ENCODE measurements at places on chromosomes 1 and 21.
A peak's percentile ranks its signal among the peaks of the same experiment; 100 is the strongest.

DNA sequence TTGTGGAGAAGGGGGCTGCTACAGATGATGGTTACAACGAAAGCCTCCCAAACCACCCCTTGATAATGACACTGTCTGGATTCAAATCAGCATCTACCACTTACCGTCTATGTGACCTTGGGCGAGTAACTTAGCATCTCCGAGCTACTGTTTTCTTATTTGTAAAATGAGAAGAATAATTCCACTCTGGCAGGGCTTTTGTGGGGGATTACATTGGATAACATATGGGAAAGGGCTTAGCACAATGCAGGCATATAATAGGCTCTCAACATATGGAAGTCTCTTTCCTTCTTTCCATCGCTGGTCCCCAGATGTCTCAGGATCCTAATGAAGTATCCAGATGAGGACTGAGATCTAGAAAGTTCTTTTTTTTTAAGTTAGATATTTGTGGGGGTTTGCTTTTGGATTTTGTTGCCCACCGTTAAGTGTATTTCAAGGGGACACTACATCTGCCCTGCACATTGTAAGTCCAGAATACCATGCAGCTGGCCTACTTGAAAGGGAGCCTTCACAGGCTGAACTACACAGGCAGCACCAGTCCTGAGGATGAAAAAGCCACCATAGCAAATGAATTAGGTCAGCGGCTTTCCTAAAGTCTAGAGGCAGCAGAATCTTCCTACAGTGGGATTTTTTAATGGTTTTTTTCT is 172.2 kb upstream of the IRF2BP2 start:
- DNase-seq: peak; percentile 45

DNA sequence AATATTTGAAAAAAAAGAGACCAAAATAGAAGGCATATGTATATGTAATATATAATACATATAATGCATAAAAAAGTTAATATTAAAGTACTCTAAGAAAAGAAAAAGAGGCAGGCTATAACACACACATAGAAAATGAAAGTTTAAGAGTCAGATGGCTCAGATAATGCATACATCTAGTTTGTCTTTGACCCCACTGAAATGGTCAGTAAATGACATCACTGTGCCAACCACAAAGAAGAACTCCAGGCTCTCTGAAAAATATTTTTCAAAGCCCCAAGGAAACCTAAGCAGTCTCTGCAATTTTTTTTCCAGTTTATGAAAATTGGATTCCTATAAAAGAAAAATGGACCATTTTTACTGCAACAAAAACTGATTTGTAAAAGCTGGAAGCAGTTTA is 55.4 kb upstream of the SCYL3 start:
- DNase-seq: peak; percentile 31

DNA sequence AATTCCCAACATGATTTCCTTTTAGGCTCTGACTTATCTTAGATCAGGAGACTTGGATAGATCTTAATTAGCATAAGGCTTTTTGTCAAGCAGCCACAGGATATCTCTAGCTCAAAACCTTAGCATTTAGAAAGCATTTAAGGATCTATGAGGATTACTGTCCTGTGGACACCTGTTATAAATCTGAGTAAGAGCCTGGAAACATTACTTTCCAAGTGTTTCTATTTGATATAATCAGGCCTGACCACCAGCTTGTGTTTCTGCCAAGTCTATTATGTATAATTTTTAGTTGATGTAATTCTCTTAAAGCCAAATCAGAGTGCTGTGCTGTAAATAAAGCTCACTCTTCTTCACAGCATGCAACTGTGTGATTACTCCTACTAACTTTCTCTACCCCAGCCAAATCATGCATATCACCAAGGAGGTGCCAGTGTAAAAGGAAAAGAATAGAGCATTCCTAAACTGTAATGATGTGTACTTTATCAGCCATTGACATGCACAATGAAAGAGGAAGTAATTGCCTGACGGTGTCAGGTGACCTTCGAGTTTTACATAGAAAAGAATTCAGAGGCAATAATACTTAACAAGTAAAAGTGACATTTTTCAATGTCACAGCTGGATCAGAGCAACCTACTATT is 309.9 kb upstream of the PRMT6 start:
- DNase-seq: no peak

DNA sequence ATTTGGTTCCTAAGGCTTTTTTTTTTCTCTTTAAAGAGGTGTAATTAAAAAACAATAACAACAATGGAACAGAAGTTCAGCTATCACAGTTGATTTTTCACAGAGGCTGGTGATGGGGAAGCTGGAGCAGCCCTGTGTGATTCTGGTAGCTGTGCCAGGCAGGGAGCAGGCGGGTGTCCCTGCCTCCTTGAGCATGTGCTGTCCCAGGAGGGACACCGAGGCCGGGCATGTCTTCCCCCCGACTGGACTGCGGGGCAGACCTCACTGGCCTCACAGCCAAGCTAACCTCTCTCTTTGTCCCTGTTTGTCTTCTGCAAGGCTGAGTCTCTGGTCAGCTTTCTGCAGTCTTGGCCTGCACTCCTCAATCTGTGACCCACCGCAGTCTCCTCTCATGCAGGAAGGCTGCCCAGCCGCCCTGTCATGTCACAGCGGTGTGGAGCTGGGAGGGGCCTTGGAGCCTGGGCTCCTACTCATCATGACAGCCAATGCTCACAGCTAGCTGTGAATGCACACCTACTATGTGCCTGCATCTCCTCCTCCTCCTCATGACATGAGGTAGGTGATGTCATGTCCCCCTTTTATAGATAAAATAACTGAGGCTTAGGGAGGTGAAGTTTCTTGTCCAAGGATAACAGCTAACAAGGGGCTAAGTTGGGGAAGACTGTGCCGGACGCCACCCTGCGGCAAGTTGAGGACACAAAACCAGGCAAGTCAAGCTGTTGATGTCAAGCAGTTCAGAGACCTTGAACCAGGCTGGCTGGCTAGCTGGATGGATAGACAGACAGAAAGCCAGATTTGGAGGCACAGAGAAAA is 10.3 kb upstream of the ACTL8 start:
- no peak for DNase-seq

DNA sequence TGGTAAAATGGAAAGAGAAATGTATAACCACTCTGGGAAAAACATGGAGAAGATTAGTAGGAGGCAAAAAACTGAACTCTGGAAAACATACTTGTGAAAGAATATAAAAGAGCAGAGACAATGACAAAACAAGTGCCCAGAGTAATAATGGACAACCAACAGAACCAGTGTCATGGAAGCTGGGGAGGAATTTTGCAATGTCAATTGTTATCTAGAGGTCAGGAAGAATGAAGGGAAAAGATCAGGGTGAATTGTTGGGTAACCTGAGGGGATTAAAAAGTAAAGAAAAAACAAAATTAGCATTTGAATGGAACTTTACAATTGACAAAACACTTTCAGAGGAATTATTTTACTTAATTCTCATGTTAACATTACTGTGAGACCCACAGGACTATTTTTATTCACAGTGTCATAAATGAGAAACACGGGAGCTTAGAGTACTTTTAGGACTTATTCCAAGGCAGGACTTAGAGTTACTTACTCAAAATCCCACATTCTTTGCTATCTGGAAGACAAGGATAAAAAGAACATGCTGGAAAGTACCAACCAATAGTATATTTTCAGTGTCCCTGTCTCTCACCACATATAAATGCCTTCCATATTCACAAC is 19.5 kb downstream of the JAM2 start:
- DNase-seq: no peak

DNA sequence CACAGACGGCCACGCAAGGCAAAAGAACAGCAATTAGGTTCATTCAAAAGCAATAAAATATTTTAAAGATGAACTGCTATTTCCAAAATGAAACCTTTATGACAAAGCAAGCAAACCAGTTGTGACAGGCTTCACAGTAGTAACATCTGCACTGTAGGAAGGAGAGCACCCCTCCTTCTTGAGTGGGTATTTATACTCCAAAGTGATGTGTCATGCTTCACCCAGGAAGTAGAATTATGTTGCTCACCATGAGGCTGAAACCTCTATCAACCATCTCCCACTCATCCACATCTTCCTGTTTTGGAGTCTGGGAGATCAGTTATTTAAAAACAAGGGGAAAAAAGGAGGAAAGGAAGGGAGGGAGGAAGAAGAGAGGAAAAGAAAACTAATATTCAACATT is 885 bp downstream of the OR2T10 start:
- no peak for DNase-seq

- peak; percentile 81 for DNase-seq
Observed at GRCh38 chr1:203888807-203889251, 27.4 kb downstream of the SNRPE start.

GRCh38 chr1:246477634-246478033 is 29.4 kb downstream of the SMYD3 start:
- no peak for DNase-seq

DNA sequence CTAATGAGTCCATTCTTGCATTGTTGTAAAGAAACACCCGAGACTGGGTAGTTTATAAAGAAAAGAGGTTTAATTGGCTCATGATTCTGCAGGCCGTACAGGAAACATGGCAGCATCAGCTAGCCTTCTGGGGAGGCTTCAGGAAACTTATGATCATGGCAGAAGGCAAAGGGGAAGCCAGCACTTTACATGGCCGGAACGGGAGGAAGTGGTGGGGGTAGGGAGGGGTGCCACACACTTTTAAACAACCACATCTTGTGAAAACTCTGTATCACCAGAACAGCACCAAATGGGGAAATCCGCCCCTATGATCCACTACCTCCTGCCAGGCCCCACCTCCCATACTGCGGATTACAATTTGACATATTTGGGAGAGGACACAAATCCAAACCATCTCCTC is 43.9 kb downstream of the NOS1AP start:
- DNase-seq: no peak

DNA sequence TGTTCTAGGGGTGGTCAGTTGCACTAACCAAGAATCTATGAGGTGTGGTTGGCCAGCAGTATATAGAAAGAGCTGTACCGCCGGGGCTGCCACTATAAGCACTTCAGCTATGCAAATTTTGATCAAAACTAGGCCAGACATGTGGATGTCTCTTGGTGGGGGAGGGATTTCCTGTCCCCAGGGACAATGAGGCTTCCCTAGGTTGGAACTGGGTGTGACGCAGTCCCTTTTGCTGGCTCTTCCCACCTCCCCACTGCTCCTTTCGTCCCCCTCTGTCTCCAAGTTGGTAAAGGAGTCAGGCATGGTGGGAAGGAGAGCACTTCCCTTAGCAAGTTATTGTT is 13.6 kb downstream of the SDCCAG8 start:
- DNase-seq: no peak

GRCh38 chr1:62362061-62362917 is 43.1 kb upstream of the KANK4 start:
- DNase-seq: no peak

- DNase-seq: peak; percentile 94
Observed at GRCh38 chr1:44072204-44072603, 40.9 kb upstream of the SLC6A9 start.

DNA sequence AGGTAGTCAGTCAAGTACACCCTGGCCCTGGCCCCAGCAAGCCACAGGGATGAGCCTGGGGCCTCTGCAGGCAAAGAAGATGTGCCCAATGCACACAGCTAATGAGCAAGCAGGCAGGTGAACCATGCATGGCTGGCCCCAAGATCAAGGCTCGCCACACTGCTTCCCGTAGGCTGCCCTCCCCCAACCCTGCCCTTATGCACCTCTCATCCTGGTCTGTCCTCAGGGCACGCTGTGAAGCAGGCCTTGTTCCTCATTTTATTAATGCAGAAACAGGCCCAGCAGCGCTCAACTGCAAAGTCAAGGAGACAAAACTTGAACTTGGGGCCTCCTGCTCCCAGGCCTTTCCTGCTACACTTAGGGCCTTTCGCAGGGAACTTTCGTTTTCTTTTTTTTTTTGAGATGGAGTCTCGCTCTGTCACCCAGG is 35.6 kb upstream of the ID3 start:
- no peak for DNase-seq

DNA sequence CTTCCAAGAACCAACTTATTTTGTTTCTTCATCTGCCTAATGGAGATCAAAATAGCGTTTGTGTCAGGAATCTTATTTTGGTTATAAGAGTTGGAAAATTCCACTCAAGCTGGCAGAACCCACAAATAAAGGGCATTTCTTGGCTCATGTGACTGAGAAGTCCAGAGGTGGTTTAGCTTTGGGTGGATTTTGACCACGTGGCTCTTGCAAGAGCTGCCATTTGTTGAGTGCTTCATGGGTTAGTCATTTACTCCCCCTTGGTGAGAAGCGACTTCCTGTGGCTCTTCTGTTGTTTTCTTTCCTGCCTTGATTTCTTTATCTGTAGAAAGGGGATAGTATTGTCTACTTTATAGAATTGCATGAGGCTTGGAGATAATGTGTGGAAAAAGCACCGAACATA is 9.5 kb upstream of the RNF186 start:
- DNase-seq: peak; percentile 23

DNA sequence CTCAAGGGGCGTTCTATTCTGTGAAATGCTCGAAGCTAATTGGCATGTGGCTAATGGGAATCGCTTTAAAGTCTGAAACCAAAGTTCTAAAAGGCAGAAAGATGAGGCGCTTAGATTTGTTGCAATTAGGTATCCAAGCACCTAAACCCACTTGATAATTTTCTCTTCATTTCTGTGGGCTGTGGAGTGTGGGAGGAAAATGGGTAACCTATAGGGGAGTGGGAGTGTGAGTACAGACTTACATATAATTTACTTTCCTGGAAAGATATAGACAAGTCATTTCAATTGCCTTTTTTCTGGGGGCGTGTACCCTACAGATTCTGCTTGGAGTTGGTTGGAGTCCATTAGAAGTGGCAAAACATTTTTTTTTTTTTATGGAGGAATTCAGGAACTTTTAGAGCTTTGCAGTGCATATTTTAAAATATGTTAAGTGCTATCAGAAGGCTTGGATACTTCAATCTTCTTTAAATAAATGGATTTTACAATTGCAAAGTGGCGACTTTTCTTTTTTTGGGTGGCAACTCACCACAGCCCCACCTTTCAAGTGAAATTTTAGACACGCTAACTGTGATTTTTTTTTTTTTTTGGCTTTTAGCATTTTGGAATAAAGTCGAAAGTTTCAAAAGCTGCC is 254.5 kb downstream of the CAMTA1 start:
- no peak for DNase-seq

- peak; percentile 41 for DNase-seq
Observed at GRCh38 chr1:201275253-201275666, 8.0 kb upstream of the PKP1 start.

- peak; percentile 42 for DNase-seq
Observed at GRCh38 chr1:91745640-91746373, 140.1 kb downstream of the TGFBR3 start.

GRCh38 chr1:236799001-236799400 is 3.9 kb downstream of the MTR start:
- DNase-seq: no peak

GRCh38 chr1:193339401-193339800 is 153.0 kb upstream of the B3GALT2 start:
- DNase-seq: no peak

- DNase-seq: no peak
Observed at GRCh38 chr1:27353166-27353565, 11.3 kb downstream of the SYTL1 start.

GRCh38 chr1:150695561-150695960 is 1.4 kb downstream of the GOLPH3L start:
- no peak for DNase-seq
